Activated T-helper 1 cell treated with anti-CD3 and anti-CD28 coated beads, Interleukin-12 subunit alpha, Interleukin-12 subunit beta, Interleukin-2, Interleukin-4 antibody, amounts not matched to agents 30 ng/mL and 10 ng/mL and 1 ng/mL, durations not matched to agents 14 hours and 24 hours and 36 hours (primary cell): ENCODE measurements at places on chromosomes 13 and 19. TPM values are rescaled to one million over a fixed set of nuclear protein-coding genes. Genes with fewer than 3 reads are reported as not detected.
A peak's percentile ranks its signal among the peaks of the same experiment; 100 is the strongest.

DNA sequence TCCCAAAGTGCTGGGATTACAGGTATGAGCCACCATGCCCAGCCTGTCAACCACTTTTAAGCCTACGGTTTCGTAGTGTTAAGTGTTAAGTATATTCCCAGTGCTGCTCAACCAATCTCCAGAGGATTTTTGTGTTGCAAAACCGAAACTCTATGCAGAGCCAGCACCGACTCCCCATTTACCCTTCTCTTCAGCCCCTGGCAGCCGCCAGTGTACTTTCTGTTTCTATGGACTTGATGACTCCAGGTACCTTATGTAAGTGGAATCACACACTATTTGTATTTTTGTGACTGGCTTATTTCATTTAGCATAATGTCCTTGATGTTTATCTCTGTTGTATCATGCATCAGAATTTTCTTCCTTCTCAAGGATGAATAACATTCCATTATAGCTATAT is 1.1 kb downstream of the SULT2A1 start:
- H3K36me3 ChIP-seq, result no peaks in the 10 kb centered on the region
- no peak for DNase-seq
- H3K27me3 ChIP-seq, result peaks cover 6% of the 10 kb centered on the region
- no peaks in the 10 kb centered on the region for H3K4me1 ChIP-seq
- H3K4me3 ChIP-seq, result no peak overlapping the region

- no peaks in the 10 kb centered on the region for H3K36me3 ChIP-seq
- no peak for DNase-seq
- no peaks in the 10 kb centered on the region for H3K27me3 ChIP-seq
- H3K27ac ChIP-seq, result no peak overlapping the region
- H3K4me3 ChIP-seq, result no peak overlapping the region
- H3K4me1 ChIP-seq, result no peaks in the 10 kb centered on the region
These were observed 225.2 kb upstream of the TSHZ3 start for GRCh38 chr19:31574251-31574973.

DNA sequence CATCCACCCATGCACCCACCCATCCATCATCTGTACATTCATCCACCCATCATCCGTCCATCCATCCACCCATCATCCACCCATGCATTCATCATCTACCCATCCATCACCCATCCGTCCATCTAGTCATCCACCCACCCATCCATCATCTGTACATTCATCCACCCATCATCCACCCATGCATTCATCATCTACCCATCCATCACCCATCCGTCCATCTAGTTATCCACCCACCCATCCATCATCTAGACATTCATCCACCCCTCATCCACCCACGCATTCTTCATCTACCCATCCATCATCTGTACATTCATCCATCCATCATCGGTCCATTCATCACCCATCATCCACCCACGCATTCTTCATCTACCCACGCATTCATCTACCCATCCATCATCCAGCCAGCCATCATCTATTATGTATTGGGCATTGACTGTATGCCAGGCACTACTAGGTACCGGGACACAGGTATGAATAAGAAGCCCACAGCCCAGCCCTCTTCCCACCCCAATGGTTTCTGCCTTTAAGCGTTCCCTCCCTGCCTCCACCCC is 16.7 kb upstream of the GALP start:
- H3K27me3 ChIP-seq, result no peaks in the 10 kb centered on the region
- H3K4me3 ChIP-seq, result no peak overlapping the region
- peaks cover 7% of the 10 kb centered on the region for H3K4me1 ChIP-seq
- H3K36me3 ChIP-seq, result peaks cover 22% of the 10 kb centered on the region
- DNase-seq, result no peak

DNA sequence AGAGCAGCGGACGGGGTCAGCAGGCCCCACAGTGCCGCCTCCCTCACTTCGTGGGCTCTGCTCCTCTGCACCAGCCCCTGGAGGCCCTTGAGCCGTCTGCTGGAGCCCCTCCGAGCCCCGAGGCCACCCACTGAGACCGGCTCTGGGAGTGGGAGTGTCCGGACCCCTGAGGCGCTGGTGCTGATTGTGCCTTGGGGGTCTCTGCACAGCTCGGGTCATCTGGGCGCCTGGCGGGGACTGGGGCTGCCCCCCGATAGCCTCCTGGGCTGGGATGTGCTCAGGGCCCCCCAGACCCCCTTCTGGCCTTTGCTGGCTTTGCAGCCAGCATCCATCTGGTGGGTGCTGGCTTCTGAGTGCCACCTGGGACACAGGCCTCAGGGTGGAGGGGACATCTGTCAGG is 15.4 kb downstream of the CBARP start:
- H3K27me3 ChIP-seq, result no peaks in the 10 kb centered on the region
- H3K4me1 ChIP-seq, result no peaks in the 10 kb centered on the region
- no peaks in the 10 kb centered on the region for H3K36me3 ChIP-seq
- no peak overlapping the region for H3K4me3 ChIP-seq
- no peak overlapping the region for H3K27ac ChIP-seq

Gene HSH2D
- total RNA-seq, result 32.0 and 35.2 TPM in 2 replicates

GRCh38 chr19:29860492-29860891 is 48.7 kb downstream of the CCNE1 start:
- H3K36me3 ChIP-seq, result no peaks in the 10 kb centered on the region
- DNase-seq, result no peak
- H3K27ac ChIP-seq, result peak overlapping the region; percentile 53
- H3K4me1 ChIP-seq, result no peaks in the 10 kb centered on the region
- H3K4me3 ChIP-seq, result no peak overlapping the region
- peaks cover 26% of the 10 kb centered on the region for H3K27me3 ChIP-seq

Gene FUZ
- 14.0 and 18.8 TPM in 2 replicates for total RNA-seq

DNA sequence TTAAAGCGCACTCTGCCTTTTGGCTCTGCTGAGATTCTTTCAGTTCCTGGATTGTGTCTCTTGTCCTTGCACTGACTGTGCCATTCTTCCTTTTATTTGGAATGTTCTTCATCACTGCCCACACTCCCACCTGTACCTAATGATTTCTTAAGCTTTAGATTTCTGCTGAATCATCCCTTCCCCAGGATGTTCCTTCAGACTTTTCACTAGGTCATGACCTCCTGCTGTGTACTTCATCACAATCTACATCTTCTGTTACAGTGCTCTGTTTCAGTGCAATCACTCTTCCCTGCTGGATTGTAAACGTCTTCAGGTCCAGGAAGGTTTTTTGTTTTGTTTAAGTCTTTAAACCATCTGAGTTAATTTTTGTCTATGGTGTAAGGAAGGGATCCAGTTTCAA is 281.0 kb downstream of the ATP8A2 start:
- no peak overlapping the region for H3K4me3 ChIP-seq
- no peaks in the 10 kb centered on the region for H3K4me1 ChIP-seq
- H3K36me3 ChIP-seq, result no peaks in the 10 kb centered on the region
- H3K27ac ChIP-seq, result no peak overlapping the region

DNA sequence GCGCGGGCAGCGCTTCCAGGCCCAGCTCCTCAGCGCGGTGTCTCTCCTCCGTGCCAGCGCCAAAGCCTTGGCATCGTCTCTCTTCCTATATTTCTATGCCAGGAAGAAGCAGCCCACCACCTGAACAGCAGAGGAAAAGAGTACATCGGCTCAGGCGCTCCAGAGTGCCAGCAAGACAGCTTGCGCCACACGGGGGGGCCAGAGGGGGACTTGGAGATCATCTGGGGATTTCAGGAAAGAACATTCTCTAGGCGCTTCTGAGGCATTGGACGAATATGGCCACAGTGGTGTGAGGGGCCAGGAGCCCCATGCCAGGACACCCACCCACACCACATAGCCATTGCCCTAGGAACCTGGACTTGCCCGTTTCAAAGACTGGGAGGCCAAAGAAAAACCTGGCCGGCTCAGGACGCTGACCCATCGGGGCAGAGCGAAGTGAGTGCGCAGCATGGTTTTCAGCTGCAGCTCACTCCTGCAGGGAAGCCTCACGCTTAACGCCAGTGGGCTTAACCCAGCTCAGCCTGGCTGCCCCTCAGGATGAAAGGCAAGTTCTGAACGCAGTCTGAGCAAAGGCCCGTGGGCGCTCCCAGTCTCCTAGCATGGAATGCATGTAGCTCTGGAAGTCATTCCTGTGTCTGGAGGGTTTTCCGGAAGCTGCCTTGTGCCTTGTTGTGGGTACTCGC is 62.1 kb downstream of the GGACT start:
- H3K4me1 ChIP-seq, result peaks cover 4% of the 10 kb centered on the region
- H3K27me3 ChIP-seq, result peaks cover 2% of the 10 kb centered on the region
- no peak overlapping the region for H3K27ac ChIP-seq
- H3K4me3 ChIP-seq, result no peak overlapping the region

DNA sequence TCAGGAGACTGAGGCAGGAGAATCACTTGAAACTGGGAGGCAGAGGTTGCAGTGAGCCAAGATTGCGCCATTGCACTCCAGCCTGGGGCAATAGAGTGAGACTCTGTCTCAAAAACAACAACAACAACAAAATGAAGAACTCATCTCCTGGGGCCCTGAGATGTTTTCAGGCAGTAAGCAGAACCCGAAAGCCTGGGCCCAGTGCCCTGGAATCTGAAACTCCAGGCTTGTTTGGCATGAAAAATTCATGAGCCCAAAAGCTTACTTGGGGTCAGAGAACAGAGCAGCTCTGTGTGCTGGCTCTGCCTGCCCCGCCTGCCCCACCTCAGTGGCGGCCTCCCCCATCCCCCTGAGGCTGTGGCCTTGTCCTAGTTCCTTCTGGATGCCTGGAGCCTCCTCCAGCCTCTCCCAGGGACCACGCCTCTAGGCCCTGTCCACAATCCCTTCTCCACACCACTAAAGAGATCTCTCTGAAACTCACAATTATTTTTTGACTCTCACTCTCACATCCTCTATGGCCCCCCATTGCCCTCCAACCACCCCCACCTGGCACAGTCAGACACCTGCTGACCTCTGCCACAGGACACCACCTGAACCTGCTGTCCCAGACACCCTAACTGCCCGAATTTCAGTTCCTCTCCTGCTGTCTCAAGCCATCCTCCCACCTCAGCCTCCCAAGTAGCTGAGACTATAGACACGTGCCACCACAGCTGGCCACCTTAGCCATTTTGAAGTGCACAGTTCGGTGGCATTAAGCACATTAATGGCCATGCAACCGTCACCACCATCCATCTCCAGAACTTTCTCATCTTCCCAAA is 6.9 kb upstream of the AP1M2 start:
- no peaks in the 10 kb centered on the region for H3K27me3 ChIP-seq
- H3K4me1 ChIP-seq, result peaks cover 17% of the 10 kb centered on the region
- no peaks in the 10 kb centered on the region for H3K36me3 ChIP-seq
- no peak for DNase-seq
- H3K4me3 ChIP-seq, result no peak overlapping the region
- peak overlapping the region; percentile 37 for H3K27ac ChIP-seq

Gene SYNE4
- total RNA-seq, result 1.7 and 1.8 TPM in 2 replicates

Gene NLRP7
- not detected in 2 replicates for total RNA-seq

DNA sequence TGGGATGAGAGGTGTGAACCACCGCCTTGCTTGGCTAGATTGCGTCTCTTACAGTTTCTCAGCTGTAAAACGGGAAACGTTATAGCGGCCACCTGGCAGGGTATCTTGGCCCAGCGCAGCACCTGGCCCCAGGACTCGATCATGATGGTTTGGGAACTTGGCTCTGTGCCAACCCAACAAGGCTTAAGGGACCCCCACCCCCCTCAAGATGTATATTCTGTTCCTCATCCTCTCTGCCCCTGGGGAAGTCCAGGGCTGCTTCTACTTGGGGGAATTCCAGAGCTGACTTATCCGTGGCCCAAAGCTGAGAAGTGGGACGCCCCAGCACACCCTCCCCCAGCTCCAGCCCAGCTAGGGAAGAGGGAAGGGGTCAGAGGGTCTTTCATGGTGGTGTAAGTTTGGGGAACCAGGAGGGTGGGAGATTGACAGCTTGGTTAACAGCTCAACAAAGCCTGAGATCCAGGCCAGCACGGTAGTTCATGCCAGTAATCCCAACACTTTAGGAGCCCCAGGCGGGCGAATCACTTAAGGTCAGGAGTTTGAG is 695 bp downstream of the ICAM1 start:
- H3K27me3 ChIP-seq, result no peaks in the 10 kb centered on the region
- peak overlapping the region; percentile 94 for H3K27ac ChIP-seq
- DNase-seq, result peak; percentile 28
- H3K4me1 ChIP-seq, result peaks cover 31% of the 10 kb centered on the region
- H3K4me3 ChIP-seq, result peak overlapping the region; percentile 94

DNA sequence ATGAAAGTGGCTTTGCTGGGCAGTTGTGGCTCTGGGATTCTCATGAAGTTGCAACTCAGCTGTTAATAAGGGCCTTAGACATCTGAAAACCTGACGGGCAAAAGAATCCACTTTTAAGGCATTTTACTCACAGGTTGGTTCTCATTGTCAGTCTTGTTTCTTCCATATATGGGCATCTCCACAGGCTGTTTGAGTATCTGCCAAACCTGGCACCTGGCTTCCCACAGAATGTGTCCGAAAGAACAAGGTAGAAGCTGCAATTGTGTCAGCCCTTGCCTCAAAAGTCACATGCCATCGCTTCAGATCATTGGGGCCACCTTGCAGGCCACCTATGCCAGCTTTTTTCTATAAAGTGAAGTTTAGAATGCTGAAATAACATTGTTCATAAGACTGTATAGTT is 102.4 kb downstream of the KCTD12 start:
- no peaks in the 10 kb centered on the region for H3K4me1 ChIP-seq
- no peak for DNase-seq
- H3K27ac ChIP-seq, result no peak overlapping the region
- H3K27me3 ChIP-seq, result peaks cover 10% of the 10 kb centered on the region
- H3K4me3 ChIP-seq, result no peak overlapping the region

GRCh38 chr13:40814803-40815202 is 25.4 kb downstream of the SLC25A15 start:
- no peak overlapping the region for H3K4me3 ChIP-seq
- H3K4me1 ChIP-seq, result peaks cover 14% of the 10 kb centered on the region
- DNase-seq, result no peak
- no peak overlapping the region for H3K27ac ChIP-seq
- peaks cover 11% of the 10 kb centered on the region for H3K36me3 ChIP-seq

Gene LILRA5
- not detected in 2 replicates for total RNA-seq

Gene FAAP24
- total RNA-seq, result 10.7 and 11.2 TPM in 2 replicates
